ENCODE measurements at places on chromosomes 4 and X.

DNA sequence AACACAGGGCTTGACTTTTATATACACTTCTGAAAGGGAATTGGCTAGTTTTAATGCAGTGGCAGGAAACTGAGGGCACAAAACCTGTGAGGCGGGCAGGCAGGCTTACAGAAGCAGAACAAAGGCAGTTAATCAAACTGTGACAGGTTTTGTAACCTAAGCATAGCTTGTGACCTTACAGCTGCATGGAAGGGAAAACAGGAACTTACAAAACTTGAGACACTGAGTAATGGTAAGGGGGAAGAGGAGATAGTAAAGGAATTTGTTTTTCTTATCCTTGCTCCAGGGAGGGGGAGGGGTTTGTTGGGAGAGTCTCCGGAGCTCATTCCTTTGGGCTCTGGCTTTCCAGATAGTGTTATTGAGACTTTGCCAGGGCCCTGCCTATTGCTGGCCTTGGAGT, 55.6 kb downstream of the SLITRK4 start:
- no peak for ATAC-seq

DNA sequence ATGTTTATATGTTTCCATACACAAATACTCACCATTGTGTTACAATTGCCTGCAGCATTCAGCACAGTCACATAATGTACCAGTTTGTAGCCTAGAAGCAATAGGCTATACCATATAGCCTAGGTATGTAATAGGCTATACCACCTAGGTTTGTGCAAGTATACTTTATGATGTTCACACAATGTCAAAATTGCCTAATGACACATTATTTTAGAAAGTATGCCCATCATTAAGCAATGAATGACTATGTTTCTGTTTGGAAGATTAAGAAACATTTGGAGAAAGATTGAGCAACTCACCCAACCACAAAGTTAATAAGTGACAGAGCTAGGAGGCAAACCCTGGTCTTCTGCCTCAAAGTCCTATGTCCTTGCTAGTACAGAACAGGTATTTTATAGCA, 96.8 kb upstream of the GRIA3 start:
- peak; percentile 31 for ATAC-seq

DNA sequence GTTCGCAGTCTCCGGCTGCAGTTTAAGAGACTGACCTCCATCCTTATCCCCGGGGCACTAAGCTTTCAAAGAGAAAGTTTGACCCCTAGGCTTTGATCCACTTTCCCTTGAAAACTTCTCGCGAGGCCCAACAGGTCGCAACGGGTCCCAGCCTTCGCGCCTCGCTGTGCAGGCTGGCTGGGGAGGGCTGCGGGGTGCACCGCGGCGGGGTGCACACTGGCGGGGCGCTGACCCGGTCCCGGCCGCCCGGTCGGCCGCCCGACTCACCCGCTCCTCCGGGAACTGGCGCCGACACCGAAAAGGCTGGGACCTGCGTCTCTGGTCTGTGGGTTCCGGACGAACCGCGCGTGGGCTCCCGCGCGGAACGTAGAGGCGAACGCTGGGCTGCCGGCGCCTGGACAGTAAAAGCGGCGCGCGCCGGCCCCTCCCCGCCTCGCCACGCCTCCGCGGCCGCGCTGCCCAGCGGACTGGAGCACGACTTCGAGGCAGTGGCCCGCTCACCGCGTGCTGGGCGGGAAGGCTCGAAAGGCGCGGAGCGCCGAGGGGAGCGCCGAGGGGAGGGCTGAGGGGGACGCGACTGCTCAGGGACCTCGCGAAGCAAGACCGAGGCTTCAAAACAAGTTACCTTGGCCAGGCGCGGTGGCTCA, at the start of gene TAF7L:
TAF7L (minus strand) TSS at position 378 of the 647 bp plus-strand sequence. CDS start 3,791 bp downstream, outside the sequence.
- no peak for ATAC-seq

DNA sequence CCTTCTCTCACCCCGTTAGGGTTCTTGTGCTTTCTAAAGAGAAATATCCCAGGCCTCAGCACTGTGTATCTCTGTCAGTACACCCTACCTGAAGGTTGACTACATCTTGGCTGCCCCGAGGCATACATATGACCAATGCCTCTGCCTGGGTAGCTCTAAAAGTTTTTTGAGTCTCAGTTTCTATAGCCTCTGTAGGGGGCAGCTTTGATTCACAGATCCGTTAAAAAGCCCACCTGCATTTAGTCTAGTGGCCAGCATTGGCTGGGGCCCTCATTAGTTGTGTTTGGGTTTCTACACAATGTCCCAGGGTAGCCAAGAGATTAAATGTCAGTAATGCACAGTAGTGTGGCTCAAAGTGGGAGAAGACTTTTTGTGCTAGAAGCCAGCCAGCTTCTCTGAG, 151.1 kb downstream of the CFAP299 start:
- no peak for ATAC-seq

- no peak for ATAC-seq
These were observed 237.6 kb downstream of the FSTL5 start for GRCh38 chr4:161926033-161926828.

All from esophagus mucosa (tissue), 1 donor.